ENCODE measurements at places on chromosomes 2 and 18.

- DNase-seq = no peak
Measured at GRCh38 chr2:183093857-183094657, 15.5 kb downstream of the DUSP19 start.

- DNase-seq = no peak
Measured at GRCh38 chr18:78768656-78769501, 210.7 kb upstream of the SALL3 start.

- peak; percentile 23 for DNase-seq
Measured at GRCh38 chr18:33820517-33821371, 242.7 kb downstream of the ASXL3 start.

GRCh38 chr18:24214913-24215312, 76.1 kb downstream of the CABYR start:
- DNase-seq = no peak

GRCh38 chr2:36502081-36502480, 95.9 kb downstream of the FEZ2 start:
- no peak for DNase-seq

GRCh38 chr2:168666339-168666738, 136.1 kb upstream of the NOSTRIN start:
- DNase-seq = no peak

DNA sequence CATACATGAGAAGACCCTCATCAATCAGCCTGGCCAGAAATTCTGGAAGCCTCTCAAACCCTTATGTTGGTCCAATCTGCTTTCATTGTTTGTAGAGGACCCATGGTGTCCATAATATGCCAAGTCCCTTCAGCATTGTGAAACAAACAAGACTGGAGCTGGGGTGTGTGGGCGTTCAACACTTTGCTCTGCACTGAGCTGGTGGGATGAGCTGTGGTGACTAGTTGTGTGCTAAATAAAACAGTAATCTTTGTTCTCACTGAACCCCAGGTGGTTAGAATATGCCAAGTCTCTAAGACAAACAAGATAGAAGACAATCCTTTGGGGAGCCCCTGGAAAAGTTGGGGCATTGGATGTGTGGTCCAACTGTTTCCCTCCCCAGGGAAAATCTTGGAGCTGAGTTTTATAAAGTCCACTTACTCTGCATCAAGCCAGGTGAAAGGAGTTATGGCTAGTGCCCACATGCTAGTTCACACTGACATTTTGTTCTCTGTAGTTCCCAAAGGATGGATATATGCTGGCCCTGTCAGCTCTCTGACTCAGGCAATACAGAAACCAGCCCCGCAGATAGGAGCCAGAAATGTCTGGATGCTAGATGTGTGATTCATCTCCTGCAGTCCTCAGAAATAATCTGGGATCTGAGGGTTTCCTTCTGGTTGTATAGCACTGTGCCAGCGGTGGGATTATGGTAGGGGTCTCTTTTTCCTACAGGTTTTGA, 260.2 kb downstream of the TMX3 start:
- no peak for DNase-seq

- DNase-seq = no peak
Measured at GRCh38 chr2:187550857-187551256, 3.4 kb downstream of the TFPI start.
